Fibroblast of skin of right quadriceps (primary cell): ENCODE measurements at places on chromosomes 12 and 14.

- no peak for DNase-seq
Observed at GRCh38 chr12:127760996-127761395, 506.0 kb upstream of the TMEM132C start.

DNA sequence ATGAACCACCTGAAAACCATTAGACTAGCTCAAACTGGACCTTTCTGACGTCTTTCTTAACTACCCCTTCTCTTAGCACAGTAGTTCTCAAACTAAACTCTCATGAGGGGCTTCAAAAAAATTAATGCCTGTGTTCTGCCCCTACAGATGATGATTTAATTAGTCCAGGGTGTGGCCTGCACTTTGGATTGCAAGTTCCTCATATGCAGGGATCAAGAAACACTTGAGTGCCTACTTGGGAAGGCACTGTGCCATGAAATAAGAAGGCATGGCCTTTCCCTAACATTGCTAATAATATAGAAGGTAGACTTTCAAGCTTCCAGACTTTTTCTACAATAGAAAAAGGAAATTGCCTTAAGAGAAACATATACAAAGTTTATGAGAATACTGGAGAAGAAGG, 22.8 kb upstream of the KLHDC2 start:
- no peak for DNase-seq

DNA sequence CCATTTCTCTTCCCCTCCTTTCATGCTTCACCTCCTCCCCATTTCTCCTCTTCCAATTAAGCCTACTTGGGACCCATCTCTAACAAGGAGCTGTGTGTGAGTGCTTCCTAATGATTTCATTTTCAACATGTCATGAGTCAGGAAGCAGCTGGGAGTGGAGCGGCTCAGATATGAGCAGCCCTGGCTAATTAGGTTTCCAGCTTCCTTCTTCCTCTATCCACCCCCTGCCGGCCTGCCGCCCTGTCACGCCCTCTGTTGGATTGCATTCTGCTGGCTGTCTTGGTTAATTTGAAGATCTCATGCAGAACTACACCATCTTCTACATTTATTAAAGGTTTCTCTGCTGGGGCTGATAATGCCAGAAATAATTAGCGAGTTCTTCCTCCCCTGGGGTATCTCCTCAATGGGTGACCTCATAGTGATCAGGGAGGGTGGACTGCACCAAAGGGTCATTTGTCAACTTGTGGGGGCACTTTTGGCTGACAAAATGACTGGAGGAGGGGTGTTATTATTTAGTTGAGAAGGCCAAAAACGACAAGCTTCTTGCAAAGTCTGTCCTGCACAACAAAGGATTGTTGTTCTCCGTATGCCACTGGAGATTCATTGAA, 300.9 kb upstream of the SRRM4 start:
- DNase-seq: no peak

DNA sequence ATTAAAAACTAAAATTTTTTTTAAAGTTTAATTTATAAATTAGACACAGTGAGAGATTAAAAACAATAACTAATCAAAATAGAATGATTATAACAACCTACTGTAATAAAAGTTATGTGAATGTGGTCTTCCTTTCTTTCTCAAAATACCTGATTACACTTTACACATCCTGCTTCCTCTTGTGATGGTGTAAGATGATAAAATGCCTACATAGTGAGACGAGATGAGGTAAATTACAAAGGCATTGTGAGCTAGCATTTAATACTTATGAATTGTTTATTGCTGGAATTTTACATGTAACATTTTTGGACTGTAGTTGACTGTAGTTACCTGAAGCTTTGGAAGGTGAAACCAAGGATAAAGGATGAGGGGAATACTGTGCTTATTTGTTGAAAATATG, 94.2 kb upstream of the CLEC14A start:
- no peak for DNase-seq

- no peak for DNase-seq
Observed at GRCh38 chr12:81949416-81949815, 190.3 kb upstream of the PPFIA2 start.

GRCh38 chr12:132326646-132327045, 2.7 kb downstream of the GALNT9 start:
- no peak for DNase-seq

GRCh38 chr12:25806271-25806670, 152.2 kb upstream of the RASSF8 start:
- DNase-seq: peak; percentile 35

- no peak for DNase-seq
Observed at GRCh38 chr12:49696723-49697122, 10.5 kb downstream of the FMNL3 start.

DNA sequence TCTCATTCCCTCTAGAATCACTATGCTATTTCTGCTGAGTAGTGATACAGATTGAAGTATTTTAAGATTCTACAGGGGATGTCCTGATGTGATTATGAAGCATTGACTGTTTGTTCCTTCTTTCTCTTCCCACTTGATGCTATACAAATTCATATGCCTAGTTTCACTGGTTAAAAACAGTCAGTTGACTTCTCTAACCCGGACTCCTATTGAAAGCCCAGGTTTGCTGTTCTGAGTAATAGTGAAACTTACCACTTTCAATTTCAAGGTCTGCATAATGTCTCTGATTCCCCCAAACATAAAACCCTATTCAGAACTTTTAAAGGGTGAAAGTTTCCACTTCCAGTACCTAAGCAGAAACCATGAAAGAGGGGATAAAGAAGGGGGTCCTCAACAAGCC, 117.7 kb upstream of the RPL10L start:
- DNase-seq: no peak
